ENCODE measurements at places on chromosomes 6 and 20.

DNA sequence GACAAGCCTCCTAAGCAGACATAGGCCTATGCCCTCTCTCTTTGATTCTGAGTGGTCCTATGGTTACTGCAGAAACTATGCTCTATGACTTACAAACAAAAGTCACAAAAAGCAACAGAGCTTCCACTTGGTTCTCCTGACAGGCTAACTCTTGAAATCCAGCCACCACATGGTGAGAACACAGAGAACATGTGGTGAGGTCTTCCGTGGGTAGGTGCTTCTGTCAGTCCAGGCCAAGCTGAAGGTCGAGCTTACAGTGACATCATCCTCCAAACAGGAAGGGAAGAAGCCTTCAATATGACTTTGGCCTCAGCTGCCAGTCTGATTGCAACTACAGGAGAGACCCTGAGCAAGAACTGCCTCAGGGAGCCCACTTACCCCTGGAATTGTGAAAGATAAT lies 265.5 kb downstream of the TBX18 start:
- DNase-seq, result no peak

DNA sequence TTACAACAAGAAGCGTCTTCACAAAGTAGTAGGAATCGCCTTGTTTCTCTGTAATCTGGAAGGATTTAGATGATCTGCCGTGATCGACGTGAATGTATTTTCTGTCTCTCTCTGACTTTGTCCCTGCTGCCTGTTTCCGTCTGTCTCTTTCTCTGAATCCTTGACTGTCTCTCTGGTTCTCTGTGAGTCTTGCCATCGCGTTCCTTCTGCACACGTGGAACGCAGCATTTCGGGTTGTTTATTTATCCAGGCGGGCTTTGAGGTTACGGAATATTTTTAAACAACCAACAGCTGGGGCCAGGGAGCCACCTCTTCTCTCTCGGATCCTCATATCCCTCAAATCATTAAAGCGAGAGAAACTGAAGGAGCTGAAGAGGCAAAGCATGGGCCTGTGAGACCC lies 215.9 kb downstream of the ZDHHC14 start:
- no peak for DNase-seq

DNA sequence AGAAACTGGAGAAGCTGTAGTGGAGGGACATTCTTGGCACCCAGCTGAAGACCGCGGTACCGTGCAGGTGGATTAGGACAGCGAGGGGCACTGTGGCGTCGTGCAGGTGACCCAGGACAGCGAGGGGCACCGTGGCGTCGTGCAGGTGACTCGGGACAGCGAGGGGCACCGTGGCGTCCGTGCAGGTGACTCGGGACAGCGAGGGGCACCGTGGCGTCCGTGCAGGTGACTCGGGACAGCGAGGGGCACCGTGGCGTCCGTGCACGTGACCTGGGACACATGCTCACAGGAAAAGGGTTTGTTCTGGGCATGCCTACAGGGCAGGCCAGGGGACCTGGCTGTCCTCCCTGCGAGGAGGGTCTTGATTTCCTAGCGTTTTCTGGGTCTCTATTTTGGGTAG lies 29.2 kb upstream of the SMOC2 start:
- DNase-seq, result no peak

- DNase-seq, result no peak
These were observed 176.3 kb downstream of the KCNQ5 start for GRCh38 chr6:72798196-72798595.

GRCh38 chr6:131167773-131168172 lies 32.5 kb downstream of the AKAP7 start:
- no peak for DNase-seq

Data from esophagus squamous epithelium (tissue), 5 donors.